ENCODE measurements at places on chromosomes 7 and 10.

- DNase-seq = peak; percentile 80
Measured at GRCh38 chr7:351256-351655, 61.3 kb downstream of the FOXL3 start.

- no peak for DNase-seq
Measured at GRCh38 chr7:90256778-90257177, 11.8 kb downstream of the CFAP69 start.

- no peak for DNase-seq
Measured at GRCh38 chr7:121966276-121966934, 93.4 kb downstream of the PTPRZ1 start.

DNA sequence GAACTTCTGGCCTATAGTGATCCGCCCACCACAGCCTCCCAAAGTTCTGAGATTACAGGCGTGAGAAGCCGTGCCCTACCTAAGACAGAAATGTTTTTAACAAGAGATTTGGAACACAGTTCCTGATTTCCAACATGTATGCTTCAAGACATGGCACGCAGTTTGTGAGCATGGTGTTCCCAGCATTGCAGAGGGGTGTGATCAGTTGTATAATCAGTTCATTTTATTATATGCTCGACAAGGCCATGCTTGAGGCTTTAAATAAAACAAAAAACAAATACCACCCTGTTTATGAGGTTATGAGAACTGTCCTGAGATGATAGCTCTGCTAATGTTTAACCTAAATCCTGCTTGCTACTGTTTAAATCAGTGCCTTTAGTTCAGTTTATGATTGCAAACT, 60.2 kb downstream of the TASOR2 start:
- no peak for DNase-seq

- DNase-seq = no peak
Measured at GRCh38 chr7:129213828-129214227, 11.0 kb upstream of the AHCYL2 start.

- peak; percentile 75 for DNase-seq
Measured at GRCh38 chr10:6498771-6499170, 81.3 kb downstream of the PRKCQ start.

GRCh38 chr10:124913167-124913566, 28.8 kb upstream of the ZRANB1 start:
- no peak for DNase-seq

GRCh38 chr10:118953598-118954393, 75.7 kb upstream of the NANOS1 start:
- no peak for DNase-seq

- DNase-seq = no peak
Measured at GRCh38 chr10:81109200-81109752, 571.6 kb downstream of the SH2D4B start.

DNA sequence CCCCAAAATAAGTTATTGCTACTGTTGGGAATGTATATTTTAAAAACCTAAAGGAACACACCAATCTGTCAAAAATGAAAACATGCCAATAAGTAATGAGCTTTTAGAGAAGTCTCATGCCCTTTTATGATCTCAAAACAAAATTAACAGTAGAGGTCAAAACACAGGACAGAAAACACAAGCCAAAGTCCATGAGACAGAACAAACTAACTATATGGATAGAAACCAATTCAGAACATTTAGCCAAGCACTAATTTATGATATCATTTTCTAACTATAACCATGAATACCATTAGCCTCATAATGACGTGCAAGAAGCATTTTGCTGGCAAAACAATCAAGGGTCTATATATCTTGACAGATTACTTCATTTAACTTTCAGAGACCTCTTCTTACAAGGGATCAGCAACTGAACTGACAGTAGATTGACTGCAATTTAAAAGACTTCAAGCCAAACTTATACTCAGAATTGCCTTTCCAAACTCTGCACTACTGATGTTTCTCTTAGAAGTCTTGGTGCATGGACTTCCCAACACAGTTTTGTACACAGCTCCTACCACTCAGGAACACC, 200.9 kb downstream of the DOCK4 start:
- DNase-seq = no peak

GRCh38 chr10:112720178-112720577, 229.9 kb upstream of the TCF7L2 start:
- DNase-seq = no peak

- DNase-seq = no peak
Measured at GRCh38 chr10:87605628-87606251, 53.9 kb upstream of the PAPSS2 start.

- DNase-seq = no peak
Measured at GRCh38 chr7:68807666-68808065, 790.6 kb upstream of the AUTS2 start.

DNA sequence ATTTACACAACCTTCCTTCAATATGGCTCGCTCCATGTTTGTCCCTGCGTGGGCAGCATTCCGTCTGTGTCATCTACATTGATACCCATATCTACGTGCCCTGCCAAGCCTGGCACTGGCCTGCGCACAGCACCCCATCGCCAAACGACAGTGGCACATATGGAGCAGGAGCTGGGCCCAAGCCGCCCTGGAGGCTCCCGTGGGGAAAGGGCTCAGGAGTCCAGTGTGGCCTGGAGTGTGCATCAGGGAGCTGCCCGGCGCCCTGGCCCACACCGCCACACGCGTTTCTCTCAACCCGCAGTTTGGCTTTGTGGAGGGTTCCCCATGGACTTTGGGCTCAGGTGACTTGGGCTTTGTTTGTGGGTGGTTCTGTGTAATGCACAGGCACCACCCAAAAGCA, 273.2 kb downstream of the PTPRN2 start:
- DNase-seq = no peak

DNA sequence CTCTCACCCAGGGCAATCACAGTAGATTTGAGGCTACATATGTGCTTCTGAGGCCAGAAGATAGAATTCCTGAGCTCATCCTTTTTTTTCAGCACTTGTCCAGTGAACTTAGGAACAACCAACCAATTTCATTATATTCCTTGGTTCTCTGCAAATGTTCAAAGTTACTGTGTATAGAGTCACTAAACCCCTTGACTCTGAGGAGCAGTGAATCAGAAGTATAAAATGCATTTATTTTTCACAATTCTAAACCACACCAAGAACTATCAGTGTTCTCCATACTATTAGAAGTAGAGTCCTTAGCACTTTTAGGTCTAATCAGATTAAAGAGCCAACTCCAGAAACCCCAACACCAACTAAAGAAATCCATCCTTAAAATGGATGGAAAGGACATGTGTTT, 19.6 kb upstream of the PAPSS2 start:
- no peak for DNase-seq

DNA sequence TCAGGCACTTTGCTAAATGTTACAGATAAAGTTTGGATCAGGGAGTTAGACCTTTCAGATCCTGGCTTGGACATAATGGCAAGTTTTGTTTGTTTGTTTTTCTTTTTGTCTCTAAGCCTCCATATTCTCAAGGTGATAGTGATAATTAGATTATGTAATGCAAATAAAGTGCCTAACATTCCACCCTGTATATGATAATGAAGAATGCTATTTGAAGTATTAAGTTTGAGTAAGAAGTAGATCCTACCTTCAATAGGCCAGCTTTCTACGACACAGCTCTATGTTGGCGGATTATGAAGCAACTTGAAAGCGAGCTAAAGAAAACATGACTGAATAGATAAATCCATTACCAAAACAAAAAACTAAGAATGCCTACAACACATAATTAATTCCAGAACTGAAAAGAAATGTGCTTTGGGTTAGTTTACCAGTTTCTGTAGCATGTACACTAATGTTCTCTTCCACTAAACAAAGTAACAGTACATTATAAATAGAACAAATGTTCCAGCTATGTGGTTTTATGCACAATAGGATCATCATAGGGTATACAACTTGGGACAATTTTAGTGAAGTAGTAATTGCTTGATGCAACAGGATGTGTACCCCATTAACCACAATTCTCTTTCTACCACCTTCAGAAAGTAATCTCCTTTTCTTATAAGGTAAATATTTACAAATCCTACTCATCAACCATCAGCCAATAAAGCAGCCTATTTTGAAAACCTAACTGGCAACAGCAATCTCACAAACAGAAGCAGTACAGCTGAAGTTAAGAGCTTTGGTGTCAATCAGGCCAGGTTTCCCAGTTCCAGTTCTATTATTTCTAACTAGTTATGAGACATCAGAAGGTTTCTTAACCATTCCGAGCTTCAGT, 1.5 kb downstream of the SEM1 start:
- no peak for DNase-seq

- DNase-seq = no peak
Measured at GRCh38 chr10:127576740-127577161, 27.6 kb downstream of the NPS start.

- DNase-seq = no peak
Measured at GRCh38 chr7:38335128-38335491, 61.7 kb upstream of the TARP start.

- no peak for DNase-seq
Measured at GRCh38 chr7:137480824-137481365, 137.4 kb upstream of the PTN start.

DNA sequence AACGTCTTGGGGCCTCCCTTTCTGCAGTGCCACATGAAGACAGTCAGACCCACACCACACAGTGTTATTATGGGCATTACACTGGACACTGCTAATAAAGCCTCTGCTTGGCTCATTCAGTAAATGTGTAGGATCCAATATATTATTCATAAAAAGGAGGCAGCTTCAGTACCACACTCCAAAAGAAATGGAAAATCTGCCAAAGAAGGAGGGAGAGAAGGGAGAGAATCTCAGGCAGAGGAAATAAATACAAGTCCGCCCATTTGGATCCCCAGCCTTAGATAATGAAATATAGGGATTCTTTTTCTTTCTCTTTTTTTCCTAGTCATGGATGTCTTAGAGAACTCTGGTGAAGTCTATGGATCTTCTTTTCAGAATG, 162.2 kb downstream of the ELMO1 start:
- DNase-seq = no peak

DNA sequence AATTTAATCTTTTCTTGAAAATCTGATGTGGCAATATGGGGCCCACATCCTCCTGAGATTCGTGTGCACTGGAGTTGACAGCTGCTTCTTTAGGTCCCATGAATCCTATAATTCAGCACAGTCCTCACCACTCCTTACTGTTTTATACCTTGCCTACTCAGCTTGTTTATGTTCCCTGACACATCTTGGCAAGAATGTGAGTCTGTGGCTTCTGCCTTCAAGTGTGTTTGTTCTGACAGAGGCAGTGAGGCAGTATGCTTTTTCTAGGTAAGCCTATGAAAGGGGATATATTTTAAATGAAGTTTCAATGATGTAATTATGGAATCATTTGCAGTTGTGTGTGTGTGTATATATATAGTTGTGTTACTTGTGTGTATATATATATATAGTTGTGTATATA, 106.4 kb downstream of the AMPH start:
- DNase-seq = no peak

DNA sequence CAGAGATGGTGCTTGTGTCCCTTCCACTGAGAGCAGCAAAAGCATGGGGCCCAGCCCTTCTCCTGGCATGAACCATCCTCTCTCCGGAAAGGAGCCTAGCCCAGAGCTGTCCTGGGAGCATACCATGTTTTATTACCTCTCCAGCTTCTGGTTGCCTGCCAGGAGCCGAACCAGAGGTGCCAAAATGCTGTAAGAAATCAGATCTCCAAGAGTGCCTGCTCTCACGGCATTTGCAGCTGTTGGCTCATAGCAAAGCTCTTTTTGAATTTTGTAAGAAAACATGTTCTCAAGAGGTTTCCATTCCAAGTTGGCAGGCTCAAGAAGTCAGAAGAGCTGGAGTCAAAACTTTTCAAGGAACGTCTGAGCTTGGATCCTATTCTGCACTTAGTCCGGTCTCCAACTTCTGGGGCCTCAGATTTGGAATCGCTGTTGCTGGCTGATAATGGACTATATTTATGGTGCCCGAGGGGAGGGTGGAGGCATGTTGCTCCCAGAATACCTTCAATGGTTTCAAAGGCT, 211.7 kb upstream of the MKI67 start:
- DNase-seq = no peak

DNA sequence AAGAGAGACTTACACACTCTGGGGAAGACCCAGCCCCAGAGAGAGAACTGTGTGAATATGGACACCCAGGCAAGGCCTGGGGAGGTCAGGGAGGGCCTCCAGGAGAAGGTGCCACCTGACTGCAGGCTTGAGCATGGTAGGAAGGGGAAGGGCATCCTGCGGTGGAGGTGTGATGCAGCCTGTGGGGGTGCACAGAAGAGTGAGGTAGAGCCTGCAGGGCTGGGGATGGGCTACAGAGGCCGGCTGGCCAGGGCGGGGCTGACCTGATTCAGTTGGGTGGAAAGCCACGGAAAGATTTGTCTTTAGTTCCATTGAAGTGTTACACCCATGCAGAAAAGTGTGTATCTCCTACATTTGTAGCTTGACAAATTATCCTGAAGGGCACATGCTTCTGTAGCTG, 47.6 kb downstream of the ZMIZ1 start:
- no peak for DNase-seq

GRCh38 chr10:131658476-131659110, 242.2 kb upstream of the PPP2R2D start:
- DNase-seq = no peak
